ENCODE measurements at places on chromosomes 3 and 15.
A peak's percentile ranks its signal among the peaks of the same experiment; 100 is the strongest.

DNA sequence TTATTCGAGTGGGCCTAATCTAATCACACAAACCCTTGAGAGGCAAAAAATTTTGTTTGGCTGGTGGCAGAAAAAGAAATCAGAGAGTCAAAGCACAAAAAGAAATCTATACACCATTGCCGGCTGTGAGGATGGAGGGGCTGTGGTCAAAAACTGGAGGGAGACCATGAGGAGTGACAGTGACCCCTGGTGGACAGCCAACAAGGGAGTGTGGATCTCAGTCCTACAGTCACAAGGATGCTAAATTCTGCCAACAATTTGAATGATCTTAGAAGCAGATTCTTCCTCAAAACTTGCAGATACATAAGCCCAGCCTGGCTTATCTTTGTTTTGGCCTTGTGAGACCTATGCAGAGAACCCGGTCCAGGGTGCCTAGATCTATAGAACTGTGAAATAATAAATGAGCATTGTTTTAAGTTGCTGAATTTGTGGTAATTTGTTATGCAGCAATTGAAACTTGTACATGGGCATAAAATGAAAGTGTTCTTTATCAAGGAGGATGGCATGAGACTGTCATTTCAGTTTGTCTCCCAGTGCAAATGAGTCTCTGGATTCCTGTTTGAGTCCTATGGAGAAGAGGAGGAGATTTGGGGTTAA lies 103.0 kb upstream of the ARHGEF26 start:
- peak; percentile 5 for DNase-seq

GRCh38 chr3:129313665-129314385 lies 35.2 kb downstream of the HMCES start:
- no peak for DNase-seq

- DNase-seq, result no peak
Observed at GRCh38 chr15:52673734-52674133, 5.5 kb downstream of the ATOSA start.

DNA sequence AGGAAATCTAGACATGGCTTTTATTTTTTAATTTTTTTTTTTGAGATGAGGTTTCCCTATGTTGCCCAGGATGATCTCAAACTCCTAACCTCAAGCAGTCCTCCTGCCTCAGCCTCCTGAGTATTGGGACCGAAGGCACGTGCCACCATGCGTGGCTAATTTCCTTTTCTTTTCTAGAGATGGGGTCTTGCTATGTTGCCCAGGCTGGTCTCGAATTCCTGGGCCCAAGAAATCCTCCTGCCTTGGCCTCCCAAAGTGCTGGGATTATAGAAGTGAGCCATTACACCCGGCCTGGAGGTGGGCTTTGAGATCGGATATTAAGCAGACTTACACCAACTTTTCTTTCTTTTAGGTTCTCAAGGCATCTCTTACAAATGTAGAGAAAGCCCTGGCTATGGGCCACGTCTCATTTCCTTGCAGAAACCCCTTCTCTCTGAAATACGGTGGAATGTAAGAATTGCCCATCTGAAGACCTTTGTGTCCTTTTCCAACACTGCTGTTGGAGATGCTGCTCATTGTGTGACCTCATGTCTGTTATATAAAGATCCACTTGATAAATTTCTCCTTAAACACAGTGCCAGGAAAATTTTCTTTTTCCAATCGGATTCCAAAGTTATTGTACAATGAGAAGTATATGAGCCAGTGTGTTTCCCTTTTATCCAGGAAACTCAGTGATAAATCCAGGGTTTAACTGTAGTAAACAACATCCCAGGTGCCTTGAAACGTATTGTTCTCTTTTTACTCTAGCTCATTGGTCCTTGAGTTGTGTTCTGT lies 36.8 kb upstream of the CFAP161 start:
- no peak for DNase-seq

DNA sequence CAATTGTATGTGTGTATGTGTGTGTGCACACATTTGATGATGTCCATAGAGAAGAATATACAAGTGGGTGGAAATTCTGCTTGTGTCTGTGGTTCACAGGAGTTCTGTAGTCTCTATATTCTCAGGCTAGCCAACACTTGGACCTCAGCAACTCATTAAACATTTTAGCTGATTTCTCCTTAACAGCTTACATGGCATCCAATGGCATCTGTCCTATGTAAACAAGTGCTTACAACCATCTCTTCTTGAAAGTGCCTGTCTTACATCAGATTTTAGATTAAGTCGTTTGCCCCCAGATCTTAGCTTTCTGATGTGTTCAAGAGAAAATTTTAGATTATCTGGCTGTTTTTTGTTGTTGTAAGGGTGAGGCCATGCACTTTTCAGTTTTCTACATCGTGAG lies 29.0 kb downstream of the ZNF662 start:
- no peak for DNase-seq

DNA sequence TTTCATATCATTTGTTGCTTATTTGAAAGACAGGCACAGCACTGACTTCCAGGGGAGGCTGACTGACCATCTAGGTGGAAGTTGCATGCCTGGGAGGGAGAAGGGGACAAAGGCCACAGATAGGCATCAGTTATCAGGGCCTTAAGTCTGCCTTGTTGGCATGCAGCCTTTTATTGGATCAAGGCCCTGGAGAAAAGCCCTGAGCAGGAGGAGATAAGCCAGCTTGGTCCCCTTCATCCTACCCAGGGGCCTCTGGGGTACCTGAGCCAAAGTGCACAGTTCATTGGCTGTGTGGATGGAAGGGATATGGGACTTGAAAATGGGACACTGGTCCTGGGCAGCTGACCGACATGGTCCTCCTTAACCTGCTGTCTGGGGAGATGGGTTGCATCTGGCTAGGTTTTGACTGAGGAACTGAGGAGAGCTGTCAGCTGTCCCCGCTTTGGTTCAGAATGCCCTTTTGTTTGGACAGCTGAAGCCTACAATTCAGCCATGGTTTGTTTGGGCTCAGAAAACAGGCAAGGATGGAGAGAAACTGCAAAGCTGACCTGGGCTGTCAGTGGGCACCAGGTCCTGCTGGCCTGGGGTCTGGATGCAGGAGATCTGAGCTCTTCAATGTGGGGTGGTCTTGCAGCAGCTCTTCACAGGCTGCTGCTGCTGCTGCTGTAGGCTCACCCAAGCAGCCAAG lies 60.0 kb downstream of the FLNB start:
- no peak for DNase-seq

GRCh38 chr3:189496375-189497138 lies 134.6 kb upstream of the TP63 start:
- no peak for DNase-seq

GRCh38 chr3:176262071-176262470 lies 935.2 kb downstream of the TBL1XR1 start:
- DNase-seq, result no peak

All from H54 (cell line).